ENCODE measurements at places on chromosomes 6 and 20. TPM values are rescaled to one million over a fixed set of nuclear protein-coding genes. Genes with fewer than 3 reads are reported as not detected.

Gene SCGN
- 0.35 TPM for total RNA-seq

Gene BMP7
- total RNA-seq: 62.6 TPM

Gene COL20A1
- 0.70 TPM for total RNA-seq

Gene SIGLEC1
- total RNA-seq: 4.4 TPM

Gene GPLD1
- 3.9 TPM for total RNA-seq

Gene OLIG3
- not detected for total RNA-seq

Gene PHF10
- 43.2 TPM for total RNA-seq

Gene PHACTR3
- 6.3 TPM for total RNA-seq

Gene SYCP2L
- 3.7 TPM for total RNA-seq

Gene CLPSL2
- total RNA-seq: not detected

Gene PNPLA1
- total RNA-seq: 1.1 TPM

Gene RAE1
- 37.9 TPM for total RNA-seq

Gene EBF4
- 18.3 TPM for total RNA-seq

Gene ASIP
- not detected for total RNA-seq

Data from metanephros (tissue), 2 donors.